ENCODE measurements at places on chromosomes 6 and 20.

DNA sequence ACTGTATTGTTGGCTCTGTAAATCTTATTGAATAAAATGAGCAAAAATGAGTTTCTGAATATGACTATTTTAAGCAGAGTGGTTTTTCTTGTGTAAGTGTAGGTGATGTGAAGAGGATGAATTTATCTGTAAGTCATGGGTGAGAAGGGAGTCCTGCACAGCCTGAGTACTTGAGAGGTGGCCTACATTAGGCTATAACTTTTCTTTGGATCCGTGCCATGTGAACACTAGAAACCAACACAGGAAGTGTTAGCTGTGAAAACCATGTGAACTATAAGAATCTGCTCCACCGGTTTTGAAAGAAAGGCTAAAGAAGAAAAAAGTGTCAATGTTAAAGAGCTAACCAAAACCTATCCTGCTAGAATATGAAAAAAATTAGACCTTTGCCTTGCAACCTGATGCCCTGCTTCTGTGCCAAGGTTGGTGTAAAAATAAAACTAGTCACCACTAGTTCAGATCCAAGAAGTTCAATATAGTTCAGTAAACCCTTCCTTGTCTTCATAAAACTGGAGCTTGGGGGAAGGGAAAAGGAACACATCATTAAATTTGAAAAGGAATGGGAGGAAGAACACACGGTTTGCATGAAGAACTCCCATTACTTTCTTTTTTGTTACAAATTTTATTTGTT lies 21.3 kb downstream of the PLCB1 start:
- DNase-seq, result no peak

GRCh38 chr20:38290829-38291814 lies 12.8 kb upstream of the BPI start:
- DNase-seq, result peak; percentile 36

- DNase-seq, result no peak
Observed at GRCh38 chr6:167121335-167121841, 1.5 kb upstream of the CCR6 start.

- DNase-seq, result peak; percentile 51
Observed at GRCh38 chr20:62366370-62367135, 559 bp downstream of the LAMA5 start.

DNA sequence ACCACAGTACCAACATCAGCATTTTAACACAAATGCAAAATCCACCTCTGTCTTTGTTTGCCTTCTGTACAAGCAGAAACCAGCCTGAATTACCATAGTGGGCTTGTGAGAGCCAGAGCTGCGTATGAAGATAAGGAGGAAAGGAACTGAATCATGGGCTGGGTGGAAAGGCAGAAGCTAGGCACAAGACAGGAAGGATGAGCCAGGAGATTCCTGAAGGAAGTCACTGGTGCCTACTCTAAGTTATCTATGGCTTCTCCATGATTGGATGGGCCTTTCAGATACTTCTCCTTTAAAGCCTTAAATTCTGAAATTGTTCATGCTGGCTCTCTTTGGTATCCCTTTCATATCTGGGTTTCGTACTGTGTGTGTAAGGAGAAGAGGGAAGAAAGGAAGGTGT lies 140.6 kb downstream of the LCA5 start:
- DNase-seq, result no peak

GRCh38 chr6:52925042-52925441 lies 15.5 kb upstream of the GSTA3 start:
- DNase-seq, result no peak
